Stimulated activated CD8-positive, alpha-beta memory T cell treated with anti-CD3 and anti-CD28 coated beads, Interleukin-15, amount 100 ng/mL, for 4 hours (primary cell): ENCODE measurements at places on chromosomes 4 and X.

- no peak for DNase-seq
These were observed 633.0 kb upstream of the FAM241A start for GRCh38 chr4:111512081-111512783.

GRCh38 chrX:19956923-19957322 lies 33.9 kb downstream of the BCLAF3 start:
- no peak for DNase-seq

GRCh38 chr4:2746891-2747695 lies 9.0 kb downstream of the TNIP2 start:
- no peak for DNase-seq

- DNase-seq, result no peak
These were observed 1537.9 kb downstream of the PCDH18 start for GRCh38 chr4:135994360-135994759.

- DNase-seq, result no peak
These were observed 41.9 kb downstream of the PLS3 start for GRCh38 chrX:115602729-115603389.

DNA sequence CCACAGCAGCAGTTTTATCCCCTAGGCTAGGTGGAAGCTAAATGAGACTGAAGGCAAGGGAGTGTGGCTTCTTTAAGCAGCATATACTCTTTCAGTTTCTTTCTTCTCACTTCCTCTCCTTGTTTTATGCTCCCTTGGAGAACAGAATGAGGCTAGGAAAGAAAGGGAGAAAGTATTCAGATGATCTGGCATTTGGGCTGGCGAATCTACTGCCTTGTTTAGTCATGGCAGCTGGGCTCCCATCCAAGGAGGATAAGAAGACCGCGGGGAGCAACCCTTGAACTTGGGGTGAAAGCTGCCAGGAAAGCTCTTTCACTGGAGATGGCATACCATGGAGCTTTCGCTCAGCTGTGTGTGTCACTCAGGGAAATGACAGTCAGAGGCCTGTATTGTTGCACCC lies 72.1 kb downstream of the ARHGEF38 start:
- DNase-seq, result no peak

DNA sequence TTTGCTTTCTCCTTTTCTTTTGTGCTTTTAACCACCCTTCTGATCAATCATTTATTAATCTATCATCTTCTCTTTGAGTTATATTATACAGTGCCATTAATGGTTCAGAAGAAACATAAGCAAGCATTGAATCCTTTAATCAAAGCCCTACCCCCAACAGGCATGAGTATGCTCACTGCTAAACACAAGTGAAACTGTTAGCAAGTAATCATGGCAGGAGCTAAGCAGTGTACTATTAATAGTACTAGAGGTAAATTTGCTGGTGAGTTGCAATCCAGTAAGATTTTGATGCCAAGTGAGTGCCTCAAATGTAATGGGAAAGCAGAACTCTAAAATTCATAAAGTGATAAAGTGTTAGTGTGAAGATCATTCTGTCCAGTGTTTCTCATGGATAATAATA lies 57.2 kb downstream of the FNIP2 start:
- DNase-seq, result no peak

DNA sequence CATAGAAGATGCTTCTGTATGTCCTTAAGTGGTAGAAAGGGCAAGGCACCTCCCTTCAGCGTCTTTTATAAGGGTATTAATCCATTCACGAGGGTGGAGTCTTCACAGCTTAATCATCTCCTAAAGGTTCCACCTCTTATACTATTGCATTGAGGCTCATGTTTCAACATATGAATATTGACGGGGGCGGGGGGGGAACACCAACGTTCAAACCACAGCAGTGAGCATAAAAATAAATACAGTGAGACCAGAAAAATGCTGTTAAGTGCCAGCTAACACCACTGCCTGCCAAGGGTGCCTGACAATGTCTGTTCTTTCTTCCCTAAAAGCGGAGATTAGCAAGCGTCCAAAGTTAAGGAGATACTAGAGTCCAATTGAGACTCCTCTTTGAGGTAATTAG lies 323.3 kb downstream of the STK32B start:
- DNase-seq, result no peak

GRCh38 chr4:147772459-147772969 lies 40.6 kb downstream of the ARHGAP10 start:
- DNase-seq, result no peak

GRCh38 chr4:21512353-21512752 lies 436.2 kb downstream of the KCNIP4 start:
- no peak for DNase-seq

- no peak for DNase-seq
These were observed 5.3 kb upstream of the SAP30 start for GRCh38 chr4:173365359-173365996.

DNA sequence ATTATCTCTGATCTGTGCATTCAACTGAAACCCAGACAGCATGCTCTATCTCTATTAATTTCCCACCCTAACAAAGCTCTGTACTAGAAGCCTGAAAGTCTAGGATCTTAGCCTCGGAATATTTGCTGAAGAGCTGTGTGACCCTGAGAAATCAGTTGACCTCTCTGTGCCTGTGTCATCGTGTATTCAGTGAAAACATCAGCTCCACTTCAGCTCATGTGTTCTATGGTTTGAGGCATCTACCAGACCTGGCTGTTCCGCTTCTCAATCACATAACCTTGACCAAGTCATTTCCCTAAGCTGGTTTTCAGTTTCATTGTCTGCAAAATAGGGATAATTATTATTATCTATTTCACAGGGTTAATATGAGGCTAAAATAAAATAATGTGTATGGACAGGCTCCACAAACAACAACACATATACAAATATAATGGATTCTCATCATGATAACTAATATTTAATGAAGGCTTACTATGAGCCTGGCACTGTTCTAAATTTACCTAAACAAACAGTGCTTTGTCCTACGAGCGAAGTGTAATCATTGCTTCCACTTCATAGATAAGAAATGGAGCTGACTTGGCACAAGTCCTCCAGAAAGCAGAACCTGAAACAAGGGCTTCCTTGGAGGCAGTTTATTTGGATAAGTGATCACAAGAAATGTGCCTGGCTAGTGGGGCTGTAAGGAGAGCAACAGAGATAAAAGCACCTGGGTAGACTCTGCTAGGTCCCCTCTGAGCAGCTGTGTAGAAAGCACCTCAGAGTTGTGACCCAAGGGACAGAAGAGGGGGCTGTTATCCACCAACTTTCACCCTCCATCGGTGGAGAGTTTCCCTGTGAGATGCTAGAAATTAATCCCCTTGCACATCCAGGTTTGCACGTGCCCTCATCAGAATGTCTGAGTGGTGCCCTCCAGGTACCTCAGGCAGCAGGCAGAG lies 356.9 kb downstream of the RAB28 start:
- no peak for DNase-seq

- no peak for DNase-seq
These were observed 35.2 kb downstream of the ABLIM2 start for GRCh38 chr4:8123389-8123788.

- no peak for DNase-seq
These were observed 39.7 kb downstream of the ANAPC10 start for GRCh38 chr4:145058256-145058655.

GRCh38 chr4:74005528-74005927 lies 7.1 kb upstream of the CXCL5 start:
- no peak for DNase-seq

GRCh38 chrX:65508851-65509250 lies 25.7 kb downstream of the LAS1L start:
- no peak for DNase-seq

DNA sequence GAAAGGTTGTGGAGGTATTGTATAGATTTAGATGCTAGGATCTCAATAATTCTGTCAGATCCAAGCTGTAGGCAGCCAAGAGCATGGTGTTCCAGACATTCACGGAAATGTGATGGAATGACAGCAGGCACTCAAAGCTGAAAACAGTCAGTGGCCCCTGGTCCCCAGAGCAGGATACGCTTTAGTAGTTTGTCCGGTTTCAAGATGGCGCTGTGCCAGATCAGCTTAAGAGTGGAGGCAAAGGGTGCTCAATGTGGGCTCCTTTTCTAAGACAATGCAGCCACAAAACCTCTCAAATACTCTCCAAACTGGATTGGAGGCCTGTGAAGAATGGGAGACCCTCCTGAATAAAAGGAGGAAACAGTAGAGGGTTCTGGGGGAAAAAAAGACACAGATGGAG lies 291.2 kb upstream of the HS3ST1 start:
- DNase-seq, result no peak
